ENCODE measurements at places on chromosomes 5 and 9.
A peak's percentile ranks its signal among the peaks of the same experiment; 100 is the strongest.

GRCh38 chr5:58466939-58467338, 7.1 kb upstream of the PLK2 start:
- peak; percentile 84 for DNase-seq

- DNase-seq = no peak
These were observed 37.3 kb downstream of the CAPSL start for GRCh38 chr5:35900972-35901695.

DNA sequence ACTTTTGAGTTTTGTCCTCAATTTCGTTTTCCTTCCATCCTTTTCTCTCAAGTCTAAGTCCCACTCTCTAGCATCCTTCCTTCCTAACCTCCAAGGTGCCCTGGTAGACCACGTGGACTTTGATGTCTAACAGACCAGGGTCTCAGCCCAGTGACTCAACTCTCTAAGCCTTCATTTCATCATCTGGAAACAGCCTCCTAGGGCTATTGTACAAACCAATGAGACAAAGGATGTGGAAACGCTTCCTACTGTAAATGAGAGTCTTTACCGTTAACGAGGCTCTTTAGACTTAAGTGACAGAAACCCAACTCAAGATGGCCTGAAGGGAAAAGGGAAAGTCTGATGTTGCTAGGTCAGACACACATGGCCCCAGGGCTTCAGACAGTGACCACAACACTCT, 49.2 kb upstream of the CPLX2 start:
- DNase-seq = peak; percentile 80

DNA sequence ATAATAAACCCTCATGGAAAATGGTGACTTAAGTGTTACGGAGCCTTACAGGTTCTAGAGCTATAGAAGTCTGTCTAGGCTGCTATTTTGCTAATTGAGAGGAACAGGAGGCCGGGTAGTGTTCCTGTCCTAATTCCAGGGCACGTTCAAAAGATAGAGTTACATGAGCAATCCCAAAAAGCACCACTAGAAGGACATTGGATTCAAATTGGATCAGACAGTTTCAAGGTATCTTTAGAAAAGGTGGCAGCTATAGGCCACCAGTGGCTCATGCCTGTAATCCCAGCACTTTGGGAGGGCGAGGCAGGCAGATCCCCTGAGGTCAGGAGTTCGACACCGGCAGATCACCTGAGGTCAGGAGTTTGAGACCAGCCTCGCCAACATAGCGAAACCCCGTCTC, 458.8 kb downstream of the TMEM232 start:
- no peak for DNase-seq

DNA sequence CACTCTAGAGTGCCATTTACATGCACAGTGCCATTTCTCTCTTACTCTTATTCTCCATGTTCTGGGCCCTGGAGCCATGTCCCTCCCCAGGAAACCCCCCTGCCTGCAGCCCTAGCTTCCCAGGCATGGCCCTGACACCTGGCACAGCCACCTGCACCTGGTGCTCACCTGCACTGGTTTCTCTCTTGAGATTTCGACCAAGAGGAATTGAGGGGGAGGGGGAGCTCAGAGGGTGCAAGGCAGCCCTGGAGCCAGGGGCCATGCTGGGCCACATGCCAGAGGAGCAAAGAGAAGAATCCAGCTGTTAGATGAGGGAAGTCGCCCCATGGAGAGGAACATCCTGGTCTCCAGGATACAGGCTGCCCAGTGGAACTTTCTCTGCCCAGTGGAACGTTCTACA, 65.0 kb upstream of the RAPGEF1 start:
- DNase-seq = no peak

DNA sequence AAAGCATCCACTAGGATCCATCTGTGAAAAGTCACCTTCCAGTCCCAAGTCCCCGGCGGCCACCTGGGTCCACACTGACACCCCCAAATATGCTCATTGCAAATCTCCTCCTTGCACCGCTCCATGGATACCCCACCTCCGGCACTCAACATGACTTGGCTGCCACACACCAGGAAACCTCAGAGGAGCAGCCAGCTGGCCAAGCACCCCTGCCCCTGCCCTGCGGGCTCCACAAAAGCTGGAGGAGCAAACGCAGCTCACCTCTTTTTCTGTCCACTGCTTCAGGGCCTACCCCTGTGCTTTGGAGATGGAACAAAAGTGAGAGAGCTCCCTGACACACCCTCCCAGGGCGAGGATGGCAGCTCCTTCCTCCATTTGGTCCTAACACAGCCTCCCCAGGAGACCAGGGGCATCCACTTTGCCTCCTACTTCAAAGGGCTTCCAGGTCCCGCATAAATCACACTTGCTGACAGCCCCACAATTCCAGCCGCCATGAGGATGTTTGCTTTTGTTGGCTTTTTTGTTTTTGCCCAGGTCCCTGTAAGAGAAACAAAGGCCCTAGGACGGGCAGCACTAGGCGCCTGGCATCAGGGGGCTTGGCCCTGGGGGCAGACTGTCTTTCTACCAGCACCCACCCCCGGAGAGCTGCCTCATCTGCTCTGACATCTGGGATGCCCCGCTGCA, 14.8 kb downstream of the ROR2 start:
- DNase-seq = peak; percentile 48

DNA sequence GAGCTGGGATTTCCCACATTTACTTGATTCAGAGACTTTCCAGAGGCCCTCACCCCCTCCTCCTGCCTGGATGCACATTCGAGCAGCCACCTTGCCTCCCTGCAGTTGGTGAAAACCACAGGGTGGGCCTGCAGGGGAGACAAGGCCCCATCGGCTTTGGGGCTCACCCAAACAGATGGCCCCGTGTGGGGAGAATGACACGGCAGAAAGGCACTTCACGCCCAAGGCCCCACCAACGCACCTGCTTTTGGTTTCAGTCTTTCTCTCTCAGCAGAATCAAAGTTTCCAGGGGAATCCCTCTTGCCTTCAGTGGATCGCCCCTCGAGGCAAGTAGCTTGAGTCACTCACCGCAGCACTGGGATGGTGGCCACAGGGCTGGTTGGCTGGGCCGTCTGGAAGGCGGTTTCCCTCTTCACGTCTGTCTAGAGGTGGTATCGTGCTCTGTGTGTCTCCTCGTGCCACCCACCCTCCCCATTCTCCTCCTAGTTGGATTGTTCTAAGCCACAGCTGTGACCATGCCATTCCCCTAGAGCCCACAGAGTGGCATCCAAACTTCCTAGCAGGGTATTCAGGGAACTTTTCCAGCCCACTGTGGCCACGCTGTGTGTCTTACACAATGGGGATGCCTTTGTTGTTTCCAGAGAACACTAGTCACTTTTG, 31.8 kb downstream of the SEC61B start:
- DNase-seq = peak; percentile 65

DNA sequence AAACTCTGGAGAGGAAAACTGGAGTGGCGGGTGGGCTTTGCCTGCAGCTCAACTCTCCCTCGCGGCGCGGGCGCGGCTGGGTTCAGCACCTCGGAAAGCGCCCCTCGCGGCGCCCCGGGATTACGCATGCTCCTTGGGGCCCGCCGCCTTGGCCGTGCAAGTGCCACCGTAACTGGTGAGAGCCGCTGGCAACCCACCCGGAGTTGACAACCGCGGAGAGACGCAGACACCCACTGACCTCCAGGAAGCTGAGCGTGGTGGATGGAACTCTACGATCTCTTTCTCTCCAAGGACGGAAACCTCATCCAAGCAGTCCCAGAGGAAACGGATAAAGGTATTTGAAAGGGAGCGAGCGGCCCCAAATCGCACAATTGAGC, 194 bp upstream of the RXFP3 start:
- DNase-seq = peak; percentile 90

- DNase-seq = peak; percentile 70
These were observed 58.9 kb downstream of the DOCK2 start for GRCh38 chr5:169695919-169696490.

GRCh38 chr5:127216143-127216542, 74.5 kb upstream of the MEGF10 start:
- DNase-seq = peak; percentile 62

GRCh38 chr9:4798281-4799032, 5.7 kb downstream of the RCL1 start:
- no peak for DNase-seq

DNA sequence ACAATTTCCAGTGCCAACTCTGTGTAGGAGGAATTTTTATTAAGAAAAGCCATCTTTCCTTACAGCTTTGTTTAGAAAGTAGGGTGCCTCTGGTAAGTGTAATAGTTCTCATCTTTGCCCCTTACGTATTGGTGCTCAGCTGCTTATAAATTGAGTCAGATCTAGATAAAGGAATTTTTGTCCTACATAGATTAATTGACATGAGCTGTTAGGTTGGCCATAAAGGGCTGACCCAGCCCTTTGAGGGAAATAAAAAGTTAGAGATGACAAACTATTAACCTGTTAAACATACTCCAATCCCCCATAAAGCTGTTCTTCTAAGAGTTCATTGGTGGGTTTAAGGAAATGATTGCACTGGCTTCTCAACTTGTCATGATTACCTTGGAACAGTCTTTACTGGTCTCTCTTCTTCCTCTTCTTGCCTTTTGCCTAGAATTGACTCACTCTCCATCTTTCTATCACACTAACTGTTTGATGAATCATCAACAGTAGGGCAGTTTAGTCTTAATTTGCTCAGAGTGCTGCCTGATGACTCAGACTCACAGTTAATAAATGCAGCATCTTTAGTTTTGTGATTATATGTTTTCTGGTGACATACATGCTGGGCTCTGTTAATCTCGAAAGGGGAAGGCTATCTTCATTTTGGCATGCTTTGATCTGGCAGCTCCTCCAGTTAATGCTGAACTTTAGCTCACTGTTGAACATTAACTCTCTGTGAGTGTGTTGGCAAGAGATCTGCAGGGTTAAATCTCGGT, 51.7 kb downstream of the ARHGAP26 start:
- DNase-seq = no peak

DNA sequence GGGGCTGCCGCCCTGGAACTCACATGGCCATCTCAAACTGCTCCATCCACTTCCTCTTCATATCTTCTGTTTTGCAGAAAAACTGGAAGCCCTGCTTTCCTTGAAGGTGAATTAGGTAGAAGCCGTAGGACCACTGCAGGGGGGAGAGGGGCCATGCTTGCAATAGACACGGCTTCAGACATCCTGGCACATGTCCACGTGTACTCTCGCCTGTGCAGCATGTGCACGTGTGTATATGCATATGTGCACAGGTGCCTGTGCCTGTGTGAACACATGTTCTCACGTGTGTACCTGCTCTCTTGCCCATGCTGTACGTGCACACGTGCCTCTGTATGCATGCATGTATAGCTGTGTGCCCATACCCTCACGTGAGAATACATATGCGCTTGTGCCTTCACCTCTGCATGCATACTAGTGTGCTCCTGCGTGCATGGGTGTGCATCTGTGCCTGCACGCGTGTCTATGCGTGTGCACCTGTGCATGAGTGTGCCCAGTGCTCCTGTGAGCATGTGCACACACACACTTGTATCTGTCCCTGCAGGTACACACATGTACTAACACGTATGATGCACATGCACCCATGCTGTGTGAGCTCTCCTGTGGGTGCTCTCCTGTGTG, 47.7 kb upstream of the SARDH start:
- no peak for DNase-seq

DNA sequence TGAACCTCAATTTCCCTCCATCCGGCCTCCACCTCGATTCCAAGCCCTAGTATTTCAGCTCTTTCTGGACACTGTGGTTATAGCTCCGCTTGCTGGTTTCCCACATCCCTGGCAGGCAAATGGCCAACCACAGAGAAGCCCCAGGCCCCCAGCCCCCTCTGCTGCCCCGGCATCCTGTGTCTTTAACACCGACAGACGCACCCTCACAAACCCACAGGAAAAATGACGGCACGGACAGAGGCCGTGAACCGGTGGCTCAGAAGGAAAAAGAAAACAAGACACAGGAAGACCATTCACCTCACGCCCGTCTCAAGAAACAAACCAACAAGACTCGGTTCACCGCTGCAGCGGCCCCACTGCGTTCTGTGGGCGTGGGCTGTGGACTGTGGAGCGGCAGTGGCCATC, 1.5 kb upstream of the CLIC3 start:
- no peak for DNase-seq

GRCh38 chr5:131381021-131381420, 117.2 kb downstream of the CDC42SE2 start:
- no peak for DNase-seq

DNA sequence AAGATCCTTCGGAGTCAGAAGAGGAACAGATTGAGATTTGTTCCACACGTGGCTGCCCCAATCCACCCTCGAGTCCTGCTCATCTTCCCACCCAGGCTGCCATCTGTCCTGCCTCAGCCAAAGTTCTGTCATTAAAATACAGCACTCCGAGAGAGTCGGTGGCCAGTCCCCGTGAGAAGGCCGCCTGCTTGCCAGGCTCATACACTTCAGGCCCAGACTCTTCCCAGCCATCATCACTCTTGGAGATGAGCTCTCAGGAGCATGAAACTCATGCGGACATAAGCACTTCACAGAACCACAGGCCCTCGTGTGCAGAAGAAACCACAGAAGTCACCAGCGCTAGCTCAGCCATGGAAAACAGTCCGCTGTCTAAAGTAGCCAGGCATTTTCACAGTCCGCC, 85.9 kb downstream of the GOLPH3 start:
- no peak for DNase-seq

All from islet precursor cell (in vitro differentiated cells).